Epithelial cell of alveolus of lung (primary cell): ENCODE measurements at places on chromosomes 3 and 15. TPM values are rescaled to one million over a fixed set of nuclear protein-coding genes. Genes with fewer than 3 reads are reported as not detected.

SAXO2 gene
- total RNA-seq, result 0.39 TPM in 1 of 2 replicates, not detected in the other

CLRN1 gene
- not detected in 2 replicates for total RNA-seq

CSPG4 gene
- total RNA-seq, result 17.1 and 33.9 TPM in 2 replicates

DUOXA2 gene
- under 0.01 TPM in 1 of 2 replicates, not detected in the other for total RNA-seq

GPR176 gene
- 47.6 and 89.3 TPM in 2 replicates for total RNA-seq

GOLGA8Q gene
- 0.24 TPM in 1 of 2 replicates, not detected in the other for total RNA-seq

PLCH1 gene
- under 0.01 and 0.08 TPM in 2 replicates for total RNA-seq

ISLR gene
- total RNA-seq, result 64.9 and 90.8 TPM in 2 replicates

PLSCR2 gene
- 0.72 TPM in 1 of 2 replicates, not detected in the other for total RNA-seq

MAPK6 gene
- total RNA-seq, result 26.5 and 45.8 TPM in 2 replicates

XYLB gene
- total RNA-seq, result 2.2 and 6.8 TPM in 2 replicates

LRTM1 gene
- total RNA-seq, result not detected in 2 replicates

RTP3 gene
- total RNA-seq, result not detected in 2 replicates

PARP15 gene
- under 0.01 TPM in 1 of 2 replicates, not detected in the other for total RNA-seq

GOLGA6A gene
- 6.9 TPM in 1 of 2 replicates, not detected in the other for total RNA-seq

CAPN3 gene
- 0.26 and 2.2 TPM in 2 replicates for total RNA-seq

MITF gene
- total RNA-seq, result 6.6 and 20.7 TPM in 2 replicates

ZCWPW2 gene
- total RNA-seq, result 0.39 and 0.40 TPM in 2 replicates

BUB1B gene
- 10.3 and 18.2 TPM in 2 replicates for total RNA-seq
